ENCODE measurements at places on chromosomes 12 and 14.

- no peak for DNase-seq
Measured at GRCh38 chr14:76090616-76091391, 60.9 kb upstream of the GPATCH2L start.

- no peak for DNase-seq
Measured at GRCh38 chr14:32202491-32202997, 525 bp downstream of the RNU6-8 start.

- no peak for DNase-seq
Measured at GRCh38 chr14:69246331-69246730, 13.6 kb upstream of the GALNT16 start.

DNA sequence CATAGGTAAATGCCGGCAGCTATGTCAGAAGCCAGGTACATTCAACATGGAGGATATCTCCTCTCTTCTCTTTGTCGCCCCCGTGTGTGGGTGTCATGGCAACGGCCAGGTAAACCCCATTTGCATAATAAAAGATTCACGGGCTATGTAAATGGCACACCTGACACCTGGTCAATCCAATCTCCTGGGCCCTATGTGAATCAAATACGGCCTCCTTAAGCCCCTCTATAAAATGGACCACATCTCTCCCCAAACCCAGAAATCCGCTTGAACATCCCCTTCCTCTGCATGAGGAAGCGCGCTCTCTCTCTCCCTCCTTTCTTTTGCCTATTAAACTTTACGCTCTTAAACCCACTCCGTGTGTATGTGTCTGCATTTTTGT, 363.7 kb downstream of the SOX5 start:
- DNase-seq = no peak

- DNase-seq = peak; percentile 82
Measured at GRCh38 chr12:49336645-49337584, at the start of gene C1QL4. Gene C1QL4 (minus strand): TSS chr12:49337188. CDS start chr12:49336477, 711 bp downstream.

DNA sequence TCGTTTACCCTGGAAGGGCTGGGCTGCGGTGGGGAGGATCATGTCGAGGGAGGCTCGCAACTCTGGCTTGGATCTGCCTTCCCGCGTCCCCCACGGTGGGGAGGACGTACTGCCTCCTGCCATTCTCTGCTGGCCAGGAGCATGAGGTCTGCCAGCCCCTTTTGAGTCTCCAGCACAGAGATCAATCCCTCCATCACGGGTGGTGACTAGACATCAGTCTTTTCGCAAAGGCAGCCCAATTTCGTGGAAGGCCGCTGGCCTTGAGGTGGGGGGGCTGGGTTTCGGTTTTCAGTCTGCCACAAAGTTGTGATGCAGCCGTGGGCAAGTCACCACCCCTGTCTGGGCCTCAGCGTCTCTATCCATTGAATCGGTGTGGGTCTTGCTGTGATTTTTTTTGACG, 62.2 kb downstream of the PRMT8 start:
- no peak for DNase-seq

- no peak for DNase-seq
Measured at GRCh38 chr14:88301381-88301780, 21.7 kb downstream of the KCNK10 start.

GRCh38 chr12:111308473-111308872, 60.4 kb downstream of the PHETA1 start:
- no peak for DNase-seq

- DNase-seq = no peak
Measured at GRCh38 chr14:89690139-89690538, 264.4 kb downstream of the EFCAB11 start.

- no peak for DNase-seq
Measured at GRCh38 chr14:24093207-24093900, 757 bp upstream of the PCK2 start.

DNA sequence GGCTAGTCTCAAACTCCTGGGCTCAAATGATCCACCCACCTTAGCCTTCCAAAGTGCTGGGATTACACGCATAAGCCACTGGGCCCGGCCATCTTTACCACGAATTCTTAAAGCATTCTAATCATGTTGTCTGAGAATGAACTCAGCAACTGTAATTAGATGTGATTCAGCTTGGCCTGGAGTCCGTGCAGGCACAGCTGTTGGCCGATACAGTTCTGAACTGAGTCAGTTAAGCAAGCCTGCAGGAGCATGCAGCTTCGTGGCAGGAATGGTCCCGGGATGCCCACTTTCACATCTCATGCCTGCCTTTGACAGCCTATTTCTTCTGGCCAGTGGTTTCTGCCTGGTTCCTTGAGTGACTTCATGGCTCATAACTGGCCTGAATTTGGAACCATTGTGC, 194.1 kb downstream of the ANO6 start:
- no peak for DNase-seq

GRCh38 chr14:72024043-72024407, 91.8 kb downstream of the RGS6 start:
- no peak for DNase-seq

GRCh38 chr12:68532204-68532886, 78.4 kb upstream of the RAP1B start:
- no peak for DNase-seq

GRCh38 chr14:90615517-90616060, 200.6 kb downstream of the TTC7B start:
- no peak for DNase-seq

- DNase-seq = no peak
Measured at GRCh38 chr12:67362526-67362925, 93.4 kb downstream of the CAND1 start.

DNA sequence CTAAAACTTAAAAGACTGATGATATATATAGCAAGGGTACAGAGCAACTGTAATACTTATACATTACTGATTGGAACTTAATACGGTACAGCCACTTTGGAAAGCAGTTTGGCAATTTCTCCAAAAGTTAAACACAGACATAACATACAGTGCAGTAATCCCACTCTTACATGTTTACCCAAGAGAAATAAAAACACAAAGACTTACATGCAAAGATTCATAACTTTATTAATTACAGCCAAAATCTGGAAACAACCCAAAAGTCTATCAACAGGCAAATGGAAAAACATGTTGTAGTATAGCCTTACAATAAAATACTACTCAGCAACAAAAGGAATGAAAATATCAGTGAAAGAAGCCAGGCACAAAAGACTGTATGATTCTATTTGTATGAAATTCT, 84.6 kb downstream of the GARIN6 start:
- no peak for DNase-seq

All from activated effector memory CD4-positive, alpha-beta T cell treated with Interleukin-2 at 50 U/mL for 16 hours (primary cell).